ENCODE measurements at places on chromosomes 1 and 21.

GRCh38 chr21:42618707-42619102 is 34.7 kb upstream of the PDE9A start:
- DNase-seq: no peak

- DNase-seq: peak; percentile 79
These were observed 244.3 kb downstream of the FGGY start for GRCh38 chr1:59541161-59541560.

DNA sequence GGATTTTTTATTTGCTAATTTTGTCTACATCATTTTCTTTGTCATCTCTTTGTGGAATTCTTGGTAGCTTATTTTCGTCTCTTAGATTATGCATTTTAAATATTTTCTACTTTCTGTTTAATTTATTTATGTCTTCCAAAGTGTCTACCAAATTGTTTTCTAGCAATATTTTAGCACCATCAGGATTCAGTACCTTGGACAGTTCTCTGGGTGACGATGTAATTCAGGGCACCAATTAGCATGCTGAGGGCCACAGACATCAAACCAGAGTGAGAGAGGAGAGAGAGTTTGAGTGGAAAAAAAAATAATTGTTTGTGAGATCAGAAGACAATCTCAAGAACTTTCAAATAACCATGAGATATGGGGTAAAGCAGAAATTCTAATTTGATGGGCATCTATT is 169.8 kb upstream of the CXADR start:
- DNase-seq: no peak

DNA sequence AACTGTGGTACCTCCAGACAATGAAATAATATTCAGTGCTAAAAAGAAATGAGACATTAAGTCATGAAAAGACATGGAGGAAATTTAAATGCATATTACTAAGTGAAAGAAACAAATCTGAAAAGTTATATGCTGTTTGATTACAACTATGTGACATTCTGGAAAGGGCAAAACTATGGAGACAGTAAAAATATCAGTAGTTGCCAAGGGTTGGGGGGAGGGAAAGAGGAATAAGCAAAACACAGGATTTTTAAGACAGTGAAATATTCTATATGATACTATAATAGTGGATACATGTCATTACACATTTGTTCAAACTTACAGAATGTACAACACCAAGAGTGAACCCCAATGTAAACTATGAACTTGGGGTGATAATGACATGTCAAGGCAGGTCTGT is 38.2 kb upstream of the PKN2 start:
- DNase-seq: no peak

- peak; percentile 33 for DNase-seq
These were observed 25.8 kb downstream of the UAP1 start for GRCh38 chr1:162587347-162587746.

GRCh38 chr1:231836227-231836893 is 209.8 kb downstream of the DISC1 start:
- no peak for DNase-seq

- DNase-seq: no peak
These were observed 328.0 kb downstream of the NPHP4 start for GRCh38 chr1:5664081-5664768.

GRCh38 chr1:220448217-220448616 is 79.7 kb upstream of the MARK1 start:
- DNase-seq: no peak

- peak; percentile 44 for DNase-seq
These were observed 108.3 kb downstream of the POU2F1 start for GRCh38 chr1:167328816-167329483.

GRCh38 chr21:19776076-19776475 is 1222.1 kb upstream of the NCAM2 start:
- DNase-seq: no peak

GRCh38 chr21:31198575-31198974 is 145.5 kb downstream of the TIAM1 start:
- DNase-seq: peak; percentile 75

- DNase-seq: no peak
These were observed 276.3 kb downstream of the MATN1 start for GRCh38 chr1:30447080-30447479.

- no peak for DNase-seq
These were observed 20.6 kb upstream of the PRELP start for GRCh38 chr1:203454986-203455471.

- DNase-seq: no peak
These were observed 126.1 kb downstream of the PPIAL4G start for GRCh38 chr1:148357037-148357436.

- no peak for DNase-seq
These were observed 90.7 kb downstream of the IGSF21 start for GRCh38 chr1:18198260-18198659.

DNA sequence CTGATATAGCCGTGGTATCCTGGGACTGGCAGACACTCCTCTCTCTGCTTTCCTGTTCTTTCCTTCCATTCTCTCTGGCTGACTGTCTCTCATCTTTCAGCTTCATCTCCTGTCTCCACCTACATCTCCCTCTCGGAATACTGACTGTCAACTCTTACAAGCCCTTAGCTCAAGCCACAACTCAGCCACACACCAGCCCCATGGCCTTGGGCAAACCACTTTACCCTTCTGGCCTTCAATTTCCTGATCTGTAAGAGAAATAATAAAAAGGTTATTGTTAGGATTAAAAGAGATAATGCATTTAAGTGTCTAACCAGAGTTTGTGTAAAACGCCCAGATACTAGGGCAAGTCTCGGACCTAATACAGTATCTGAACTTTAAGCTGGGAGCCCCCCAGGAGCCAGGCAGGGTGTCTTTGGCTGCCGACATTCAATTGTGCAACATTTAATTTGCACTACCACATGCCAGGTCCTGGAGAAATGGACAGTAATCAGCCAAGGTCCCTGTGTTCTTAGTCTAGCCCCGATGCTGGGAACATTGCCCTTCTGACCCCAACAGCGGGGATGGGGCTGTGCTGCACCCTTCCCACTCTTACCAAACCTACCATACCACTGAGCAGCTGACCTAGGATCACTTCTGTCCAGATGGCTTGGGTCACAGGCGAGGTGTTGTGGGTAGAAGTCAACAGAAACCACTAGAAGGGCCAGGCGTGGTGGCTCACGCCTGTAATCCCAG is 5.1 kb downstream of the ECHDC2 start:
- no peak for DNase-seq

- DNase-seq: no peak
These were observed 18.4 kb downstream of the RIT1 start for GRCh38 chr1:155892796-155893195.

DNA sequence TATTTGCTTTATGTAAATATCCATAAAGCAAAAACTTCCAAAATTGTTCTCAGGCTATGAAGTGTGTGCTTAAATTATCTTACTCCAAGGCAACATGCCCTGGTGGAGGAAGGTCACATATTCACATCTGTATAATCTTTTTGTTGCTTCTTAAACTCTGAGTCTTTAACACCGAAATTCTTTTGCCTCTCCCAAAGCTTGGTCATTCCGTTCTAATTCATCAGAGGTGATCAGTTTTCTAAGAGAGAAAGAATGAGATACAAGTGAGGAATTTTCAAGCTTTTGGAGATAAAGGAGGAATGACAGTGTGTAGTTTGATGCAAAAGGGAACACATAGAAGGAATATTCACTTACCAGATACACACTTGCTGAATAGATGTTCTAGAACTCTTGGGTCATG is 561.7 kb downstream of the LTN1 start:
- no peak for DNase-seq

DNA sequence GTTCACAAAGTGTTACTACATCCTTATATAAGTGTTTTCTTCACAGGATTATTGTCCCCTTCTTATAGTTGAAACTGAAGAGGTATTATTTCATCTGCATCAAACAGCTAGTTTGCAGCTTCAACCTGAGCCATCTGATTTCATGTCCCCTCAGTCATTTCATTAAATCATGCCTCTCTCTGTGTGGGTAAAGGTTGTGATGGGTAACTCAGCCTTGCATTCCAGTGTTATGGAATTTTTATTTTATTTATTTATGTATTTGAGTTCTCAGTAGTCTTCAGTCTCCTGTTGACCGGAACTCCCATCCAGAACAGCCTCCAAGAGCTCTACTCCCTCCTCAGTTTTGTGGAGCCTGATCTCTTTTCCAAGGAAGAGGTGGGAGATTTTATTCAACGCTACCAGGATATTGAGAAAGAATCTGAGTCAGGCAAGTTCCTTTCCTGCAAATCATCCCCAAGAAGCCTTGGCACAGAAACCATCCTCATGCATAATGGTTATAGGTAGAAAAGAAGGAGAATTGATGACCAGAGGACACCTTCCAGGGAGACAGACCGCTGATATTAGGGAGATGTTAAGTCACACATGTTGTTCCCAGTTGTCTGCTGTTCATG is 21.8 kb downstream of the CHD1L start:
- no peak for DNase-seq

DNA sequence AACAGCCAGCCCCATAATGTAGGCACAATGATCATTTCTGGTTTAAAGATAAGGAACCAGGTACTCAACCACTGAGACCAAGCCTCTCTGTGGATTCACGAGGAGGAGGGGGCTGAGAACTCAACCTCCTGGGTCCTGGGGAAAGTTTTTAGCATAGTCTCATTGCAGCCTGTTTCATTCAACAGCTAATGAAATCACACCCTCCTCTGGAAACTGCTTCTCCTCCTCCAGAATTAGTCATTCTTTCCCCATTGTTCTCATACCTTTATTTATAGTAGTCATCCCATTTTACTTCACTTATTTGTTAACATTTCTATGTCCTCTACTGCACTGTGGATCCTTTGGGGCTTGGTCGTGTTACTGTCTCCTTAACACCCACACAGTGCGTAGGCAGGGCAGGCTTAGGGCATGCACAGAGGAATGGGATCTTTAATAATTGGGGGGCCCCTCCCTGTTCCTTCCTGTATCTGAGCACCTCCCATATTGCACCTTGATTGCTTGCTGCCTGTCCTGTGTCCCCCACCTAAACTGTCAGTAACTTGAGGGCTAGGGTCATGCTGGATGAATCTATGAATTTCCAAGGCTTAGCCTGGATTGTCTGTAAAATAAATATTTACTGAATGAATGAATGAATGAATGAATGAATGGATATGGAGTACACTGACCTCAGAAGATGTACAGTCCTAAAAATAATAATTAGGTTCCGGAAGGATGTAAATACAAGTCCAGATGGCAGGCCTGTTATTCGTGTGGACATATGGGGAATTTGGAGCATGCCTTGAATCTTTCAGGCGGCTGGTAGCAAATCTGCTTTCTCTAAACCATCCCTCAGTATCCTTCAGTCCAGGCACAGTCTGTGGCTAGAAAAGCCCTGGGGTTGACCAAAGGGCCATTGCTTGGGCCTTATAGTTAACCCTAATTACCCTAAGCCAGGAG is 153.8 kb upstream of the HMGB4 start:
- peak; percentile 52 for DNase-seq

- DNase-seq: no peak
These were observed 48.2 kb downstream of the PRDM15 start for GRCh38 chr21:41830764-41831452.

DNA sequence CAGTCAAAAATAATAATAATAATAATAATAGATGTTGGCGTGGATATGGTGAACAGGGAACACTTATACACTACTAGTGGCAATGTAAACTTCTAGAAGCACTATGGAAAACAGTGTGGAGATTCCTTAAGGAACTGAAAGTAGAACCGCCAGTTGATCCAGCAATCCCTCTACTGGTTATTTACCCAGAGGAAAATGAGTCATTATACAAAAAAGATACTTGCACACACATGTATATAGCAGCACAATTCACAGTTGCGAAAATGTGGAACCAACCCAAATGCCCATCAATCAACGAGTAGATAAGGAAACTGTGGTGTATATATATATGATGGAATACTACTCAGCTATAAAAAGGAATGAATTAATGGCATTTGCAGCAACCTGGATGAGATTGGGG is 176.0 kb downstream of the PLPP3 start:
- DNase-seq: no peak

DNA sequence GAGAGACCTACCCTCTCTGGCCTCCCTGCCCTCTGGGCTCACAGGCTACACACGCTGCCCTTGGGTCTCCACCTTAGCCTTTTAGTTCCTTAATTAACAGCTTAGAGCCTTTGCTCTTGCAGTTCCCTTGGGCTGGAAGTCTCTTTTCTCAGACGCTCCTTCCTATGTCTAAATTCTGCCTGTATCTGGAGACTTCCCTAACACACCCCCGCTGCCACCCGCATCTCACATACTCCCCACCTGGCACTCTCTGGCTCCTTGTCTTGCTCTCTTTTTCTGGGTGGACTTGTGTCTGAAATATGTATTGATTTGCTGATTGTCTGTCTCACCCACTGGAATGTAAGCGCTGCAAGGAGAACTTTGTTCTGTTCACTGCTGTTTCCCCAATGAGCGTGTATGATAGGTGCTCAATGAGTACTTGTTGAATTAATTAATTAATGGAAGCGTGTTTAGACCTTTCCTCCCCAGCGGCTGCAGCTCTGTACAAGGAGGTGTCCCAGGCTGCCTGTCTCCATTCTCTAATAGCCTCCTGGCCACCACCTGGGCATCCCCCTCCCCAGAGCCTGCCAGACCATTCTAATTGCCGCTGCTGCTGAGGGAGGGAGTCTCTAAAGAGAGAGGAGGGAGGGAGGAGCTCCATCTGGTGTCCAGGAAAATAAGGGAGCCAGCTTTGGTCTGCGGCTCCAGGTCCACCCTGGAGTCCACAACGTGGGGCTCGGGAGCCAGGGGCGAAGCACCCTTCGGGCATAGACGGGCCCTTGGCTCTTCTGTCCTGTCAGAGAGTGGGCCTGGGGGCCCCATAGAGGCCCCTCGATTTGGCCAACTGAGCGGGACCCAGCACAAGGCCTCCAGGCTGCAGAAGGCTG is 95.4 kb downstream of the RNF220 start:
- DNase-seq: peak; percentile 37

DNA sequence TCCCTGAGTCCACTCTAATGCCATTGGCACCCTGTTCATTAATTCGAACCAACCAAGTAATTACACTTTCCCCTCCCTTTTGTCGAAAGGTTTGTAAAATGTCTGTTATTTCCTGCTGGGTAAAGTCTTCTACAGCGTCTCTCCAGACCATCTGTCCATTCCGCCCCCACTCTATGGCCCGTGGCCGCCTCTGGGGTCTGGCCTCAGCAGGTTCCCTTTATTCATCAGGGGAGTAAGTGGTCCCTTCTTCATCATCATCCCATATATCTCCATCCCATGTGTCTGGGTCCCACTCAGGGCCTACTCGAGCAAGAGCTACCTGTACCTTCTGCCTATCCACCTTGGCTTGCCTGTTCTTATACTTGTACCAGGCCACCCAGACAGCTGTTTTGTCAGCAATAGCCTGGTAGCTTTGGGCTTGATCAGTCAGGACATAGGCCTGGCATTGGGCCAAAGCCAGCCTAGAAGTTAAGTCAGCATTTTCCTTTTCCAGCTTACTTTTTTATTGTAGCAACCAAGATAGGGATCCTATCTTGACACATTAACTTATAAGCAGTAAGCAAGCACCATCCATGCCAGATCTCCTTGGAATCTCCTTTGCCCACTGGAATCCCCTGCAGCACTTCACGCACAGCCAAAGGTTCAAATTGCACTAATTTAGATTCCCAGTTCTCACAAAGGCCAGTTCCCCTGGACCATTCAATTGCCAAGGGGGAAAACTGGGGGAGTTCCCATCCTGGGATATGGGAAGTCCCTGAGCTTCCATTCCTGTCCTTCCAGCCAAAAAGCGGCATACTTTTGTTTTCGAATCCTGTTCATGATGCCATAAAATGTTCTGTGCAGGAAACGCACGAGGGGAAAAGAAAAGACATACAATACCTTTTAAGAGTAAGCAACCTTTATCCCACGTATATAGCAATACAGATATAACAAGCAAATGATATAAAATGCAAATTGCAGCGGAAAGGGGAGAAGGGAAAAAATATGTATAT is 6.6 kb upstream of the STUM start:
- DNase-seq: no peak
